ENCODE measurements at places on chromosomes 1 and 21. TPM values are rescaled to one million over a fixed set of nuclear protein-coding genes. Genes with fewer than 3 reads are reported as not detected.
A peak's percentile ranks its signal among the peaks of the same experiment; 100 is the strongest.

GRCh38 chr1:54842963-54843362 is 41.8 kb upstream of the TTC22 start:
- DNase-seq, result no peak

- no peak for DNase-seq
Observed at GRCh38 chr1:30706528-30706927, 16.9 kb downstream of the MATN1 start.

DNA sequence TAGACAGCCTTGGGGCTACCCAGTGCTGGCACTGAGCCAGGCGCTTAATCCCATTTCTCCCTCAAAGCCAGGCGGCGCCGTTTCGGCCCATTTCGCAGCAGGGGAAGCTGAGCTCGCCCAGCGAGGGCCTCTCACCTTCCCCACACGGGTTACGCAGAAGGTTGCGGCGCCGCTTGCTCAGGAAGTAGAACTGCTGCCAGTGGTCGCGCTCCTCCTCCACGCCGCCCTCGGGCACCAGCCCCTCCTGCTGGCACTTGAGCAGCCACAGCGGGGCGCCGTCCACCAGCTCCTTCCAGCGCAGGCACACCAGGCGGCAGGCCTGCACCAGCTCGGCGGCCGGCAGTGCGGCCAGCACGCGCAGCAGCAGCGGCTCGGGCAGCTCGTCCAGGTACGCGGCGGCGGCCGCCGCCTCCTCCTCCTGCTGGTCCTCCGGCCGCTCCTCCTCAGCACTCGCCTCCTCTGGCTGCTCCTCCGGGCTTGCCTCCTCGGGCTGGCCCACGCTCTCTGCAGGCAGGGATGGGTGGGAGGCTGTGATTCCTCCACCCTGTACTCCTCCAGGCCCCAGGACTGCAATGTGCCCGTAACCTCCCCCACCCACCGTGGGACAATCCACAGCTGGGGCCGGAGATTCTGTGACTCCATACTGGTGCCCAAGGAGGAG is 3.8 kb downstream of the FBXO2 start:
- DNase-seq, result peak; percentile 38

DNA sequence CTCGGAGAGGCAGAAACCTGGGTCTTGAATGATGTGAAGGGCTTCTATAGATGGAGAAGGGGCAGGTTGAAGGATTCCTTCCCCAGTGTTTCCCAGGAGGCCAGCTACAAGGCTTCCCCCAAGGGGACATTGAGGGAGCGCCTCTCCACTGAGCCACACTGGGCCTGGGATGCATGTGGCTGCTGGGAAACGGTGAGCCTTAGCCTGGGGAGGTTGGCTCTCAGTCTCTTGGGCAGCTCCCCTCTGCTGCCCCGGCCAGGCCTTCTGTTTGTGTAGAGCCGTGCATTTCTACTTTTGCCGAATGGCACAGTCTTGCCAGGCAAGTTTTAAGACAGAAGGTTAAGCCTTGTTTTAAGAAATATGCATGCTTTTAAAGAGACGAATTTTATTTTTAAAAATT is 254.4 kb upstream of the POU3F1 start:
- DNase-seq, result no peak

- DNase-seq, result no peak
Observed at GRCh38 chr1:59142311-59143132, 154.4 kb upstream of the FGGY start.

DNA sequence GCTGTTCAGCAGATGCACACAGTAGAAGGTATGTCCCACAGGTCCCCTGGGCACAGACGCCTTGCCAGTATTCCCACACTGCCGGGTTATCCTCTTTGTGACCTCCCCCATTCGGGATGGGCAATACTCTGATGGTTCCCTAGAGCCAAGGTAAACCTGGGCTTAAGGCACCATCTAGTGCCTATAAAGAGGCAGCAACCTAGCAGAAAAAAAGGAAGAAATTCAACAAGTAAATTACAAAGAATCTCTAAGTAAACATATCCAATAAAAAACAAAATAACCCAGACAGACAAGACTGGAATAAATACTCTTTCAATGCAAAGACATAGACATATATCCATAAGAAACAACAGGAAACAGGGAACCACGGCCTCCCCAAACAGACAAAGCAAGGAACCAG is 39.4 kb downstream of the HSF2BP start:
- no peak for DNase-seq

DNA sequence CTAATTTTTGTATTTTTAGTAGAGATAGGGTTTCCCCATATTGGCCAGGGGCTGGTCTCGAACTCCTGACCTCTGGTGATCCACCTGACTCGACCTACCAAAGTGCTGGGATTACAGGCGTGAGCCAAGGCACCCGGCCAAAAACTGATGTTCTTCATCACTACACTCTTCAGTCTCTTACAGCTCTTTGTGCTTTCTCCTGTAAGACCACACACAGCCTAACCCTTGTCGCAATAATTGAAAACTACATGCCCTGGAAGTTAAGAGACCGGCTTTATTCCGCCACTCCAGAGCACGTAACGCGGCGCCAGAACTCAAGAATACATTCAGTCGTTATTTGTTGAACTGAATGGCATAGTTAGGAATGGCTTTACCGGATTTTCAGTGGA is 552 bp downstream of the GPATCH4 start:
- DNase-seq, result no peak

- DNase-seq, result no peak
Observed at GRCh38 chr1:220783453-220783852, 3.3 kb upstream of the MTARC1 start.

- no peak for DNase-seq
Observed at GRCh38 chr1:40738831-40739230, 44.8 kb upstream of the KCNQ4 start.

GRCh38 chr21:38538353-38538752 is 40.1 kb upstream of the ERG start:
- DNase-seq, result no peak

DNA sequence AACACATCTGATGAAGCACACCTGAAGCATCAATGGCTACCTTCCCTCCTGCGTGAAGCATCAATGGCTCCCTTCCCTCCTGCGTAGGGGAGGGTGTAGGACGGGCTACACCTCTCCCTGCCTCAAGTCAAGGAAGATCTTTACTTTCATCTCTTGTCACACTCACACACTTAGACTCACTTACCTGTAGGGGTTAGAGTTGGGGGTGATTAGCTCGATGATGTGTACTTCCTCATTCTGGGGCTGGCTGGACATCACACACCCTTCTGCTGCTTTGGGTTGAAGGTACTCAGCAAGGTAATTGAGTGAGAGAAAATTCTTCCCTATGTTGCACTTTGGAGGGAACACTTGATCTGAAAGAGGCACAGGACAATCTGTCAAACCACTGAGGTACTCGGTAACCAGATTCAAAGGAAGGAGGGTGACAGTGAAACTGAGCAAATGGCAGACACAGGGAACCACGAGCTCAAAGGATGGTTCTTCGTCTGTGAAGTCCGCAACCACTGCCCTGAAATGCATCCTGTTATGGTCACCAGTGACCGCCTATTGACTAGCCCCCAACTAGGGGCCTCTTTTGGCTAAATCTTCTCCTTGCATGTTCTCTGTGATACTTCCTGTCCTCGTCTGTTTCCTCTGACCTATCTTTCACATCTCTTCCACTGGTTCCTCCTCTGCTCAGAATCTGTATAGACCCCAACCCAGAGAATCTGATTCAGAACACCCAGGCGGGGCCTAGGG is 156.2 kb downstream of the TGFBR3 start:
- no peak for DNase-seq

Gene OVAAL
- total RNA-seq, result not detected

Gene OR6N1
- total RNA-seq, result not detected

Gene APP
- 267 TPM for total RNA-seq

Gene WNT3A
- 3.7 TPM for total RNA-seq

Gene RIMS3
- 9.0 TPM for total RNA-seq
